ENCODE measurements at places on chromosomes 4 and X.

- no peak for DNase-seq
Observed at GRCh38 chrX:104195489-104196084, 29.3 kb downstream of the FAM199X start.

GRCh38 chr4:24117975-24118374 lies 228.1 kb upstream of the PPARGC1A start:
- DNase-seq = no peak

DNA sequence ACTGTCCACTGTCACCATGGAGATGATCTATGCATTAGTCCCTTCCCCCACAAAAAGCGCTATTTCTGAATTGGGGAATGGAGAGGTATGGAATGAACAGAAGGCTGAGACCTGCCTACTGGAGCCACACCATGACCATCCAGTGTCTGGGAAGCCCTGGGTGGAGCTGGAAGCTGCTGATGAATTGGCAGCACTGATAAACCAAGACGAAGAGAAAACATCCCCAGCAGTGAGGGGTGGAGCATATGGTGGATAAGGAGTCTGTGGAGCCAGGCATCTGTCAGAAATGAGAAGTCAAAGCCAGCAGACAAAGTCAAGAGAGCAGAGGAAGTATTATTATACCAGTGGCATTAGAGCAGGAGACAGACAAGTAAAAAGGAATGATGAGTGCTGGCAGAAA lies 13.2 kb downstream of the CC2D2A start:
- no peak for DNase-seq

GRCh38 chr4:8112036-8112576 lies 46.5 kb downstream of the ABLIM2 start:
- DNase-seq = peak; percentile 18

GRCh38 chr4:2337896-2338295 lies 76.0 kb upstream of the MXD4 start:
- DNase-seq = no peak

DNA sequence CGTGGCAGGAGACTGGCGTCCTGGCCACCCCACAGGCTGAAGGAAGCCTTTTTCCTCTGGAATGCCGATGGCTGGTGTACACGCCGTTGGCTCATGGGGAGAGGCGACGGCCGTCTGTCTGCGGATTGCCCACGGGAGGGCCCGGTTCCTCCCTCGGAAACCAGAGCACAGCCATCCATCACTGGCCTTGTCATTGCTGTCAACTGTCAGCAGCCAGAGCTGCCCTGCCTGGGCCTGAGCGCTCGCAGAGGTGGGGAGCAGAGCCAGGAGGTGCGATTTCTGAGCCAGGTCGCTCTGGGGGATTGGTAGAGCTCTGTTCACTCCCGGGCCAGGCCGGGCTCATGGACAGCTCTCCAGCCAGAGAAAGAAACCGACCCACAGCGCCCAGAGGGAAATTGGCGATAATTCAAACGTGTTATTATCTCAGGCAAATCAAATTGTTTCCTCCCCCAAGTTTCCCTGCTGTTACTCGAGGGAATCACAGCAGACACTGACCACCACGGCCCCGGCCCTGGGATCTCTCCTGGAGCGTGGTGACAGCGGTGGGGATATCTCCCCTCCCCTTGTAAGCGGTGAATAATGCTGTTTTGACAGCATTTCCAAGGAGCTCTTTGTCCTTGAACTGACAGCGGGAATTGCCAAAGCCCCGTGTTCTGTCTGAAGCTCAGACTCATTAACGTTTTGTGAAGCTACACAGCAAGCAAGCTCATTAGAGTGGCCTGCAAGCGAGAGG lies 220.9 kb upstream of the PSAPL1 start:
- no peak for DNase-seq

- DNase-seq = no peak
Observed at GRCh38 chr4:186689476-186689875, 34.2 kb downstream of the FAT1 start.

GRCh38 chrX:68675571-68675970 lies 28.1 kb downstream of the STARD8 start:
- no peak for DNase-seq

DNA sequence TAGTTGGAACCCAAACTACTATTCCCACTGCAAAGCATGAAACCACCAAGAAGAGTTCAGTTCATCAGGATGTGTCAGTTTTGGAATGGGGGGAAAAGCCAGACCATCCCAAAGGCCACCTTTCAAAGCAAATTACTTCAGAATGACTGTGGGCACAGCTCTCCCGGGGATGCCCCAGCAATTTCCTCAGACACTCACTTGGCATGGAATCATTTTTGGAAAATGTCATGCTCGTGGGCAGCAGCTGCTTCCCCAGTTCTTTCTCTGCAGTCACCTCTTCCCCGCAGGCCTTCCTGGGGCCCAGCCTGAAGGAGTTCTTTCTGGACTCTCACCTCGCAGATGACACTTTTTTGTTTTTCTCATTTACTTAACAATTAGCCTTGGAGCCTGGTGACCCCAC lies 350.3 kb downstream of the NR3C2 start:
- no peak for DNase-seq

DNA sequence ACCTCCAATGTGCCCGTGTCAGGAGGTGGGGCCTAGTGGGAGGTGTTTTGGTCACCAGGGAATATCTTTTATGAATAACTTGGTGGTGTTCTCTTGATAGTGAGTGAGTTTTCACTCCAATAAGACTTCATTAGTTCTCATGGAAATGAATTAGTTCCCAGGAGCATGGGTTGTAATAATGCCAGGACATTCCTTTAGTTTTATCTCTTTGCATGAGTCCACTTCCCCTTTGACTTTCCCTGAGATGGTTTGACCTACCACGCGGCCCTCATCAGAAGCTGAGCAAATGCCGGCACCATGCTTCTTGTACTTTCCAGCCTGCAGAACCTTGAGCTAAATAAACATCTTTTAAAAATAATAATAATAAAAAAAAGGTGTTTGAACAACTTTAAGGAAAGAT lies 112.9 kb upstream of the ACSL4 start:
- no peak for DNase-seq

DNA sequence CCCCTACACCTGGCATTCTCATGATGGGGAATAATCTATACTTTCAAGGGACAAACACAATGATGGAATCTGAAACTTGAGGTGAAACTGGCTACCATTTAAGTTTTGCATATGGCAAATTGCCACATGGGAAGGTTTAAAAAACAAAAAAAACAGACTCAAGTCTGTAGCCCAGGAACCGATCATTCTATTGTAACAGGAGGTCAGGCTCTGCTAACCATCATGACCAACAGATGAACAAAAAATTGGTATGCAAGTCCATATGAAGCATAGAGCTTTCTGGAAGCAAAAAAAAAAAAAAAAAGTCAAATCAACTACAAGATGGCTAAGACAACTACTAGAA lies 594.3 kb upstream of the DIPK2B start:
- DNase-seq = no peak

DNA sequence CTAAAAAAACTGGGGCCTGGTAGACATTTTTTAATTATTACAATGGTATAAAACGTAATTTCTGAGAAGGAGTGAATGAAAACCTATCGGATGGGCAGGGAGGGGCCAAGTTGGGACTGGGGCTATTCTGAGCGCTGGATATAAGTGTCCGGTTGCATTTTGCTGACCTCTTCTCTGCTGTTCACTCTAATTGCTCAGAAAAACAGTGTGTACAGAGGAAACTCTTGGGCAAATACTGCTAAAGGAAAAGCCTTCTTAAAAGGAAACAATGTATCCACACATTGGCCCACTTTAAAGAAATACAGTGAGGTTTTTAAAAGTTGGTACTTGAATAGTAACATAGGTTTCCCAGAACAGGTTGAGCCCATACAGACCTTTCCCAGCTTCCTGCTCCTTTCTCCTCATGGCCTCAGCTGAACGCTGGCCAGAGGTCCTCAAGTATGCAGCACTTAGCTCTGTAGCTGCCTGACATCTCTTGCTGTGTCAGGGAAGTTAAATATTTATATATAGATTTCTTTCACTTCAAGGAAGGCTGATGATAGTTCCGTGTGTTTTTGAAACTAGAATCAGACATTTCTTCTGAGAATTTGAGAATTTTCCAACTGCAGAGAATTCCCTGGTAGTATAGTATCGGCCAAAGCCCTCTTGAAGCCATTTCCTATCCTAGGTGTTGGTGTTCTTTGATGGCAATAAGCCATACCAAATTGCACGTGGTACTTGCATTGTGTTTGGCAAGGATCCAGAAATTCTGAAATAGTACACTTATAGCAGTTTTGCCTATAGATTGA lies 97.1 kb upstream of the SLC4A4 start:
- no peak for DNase-seq

- no peak for DNase-seq
Observed at GRCh38 chrX:135740681-135741149, 27.3 kb downstream of the CT45A1 start.

DNA sequence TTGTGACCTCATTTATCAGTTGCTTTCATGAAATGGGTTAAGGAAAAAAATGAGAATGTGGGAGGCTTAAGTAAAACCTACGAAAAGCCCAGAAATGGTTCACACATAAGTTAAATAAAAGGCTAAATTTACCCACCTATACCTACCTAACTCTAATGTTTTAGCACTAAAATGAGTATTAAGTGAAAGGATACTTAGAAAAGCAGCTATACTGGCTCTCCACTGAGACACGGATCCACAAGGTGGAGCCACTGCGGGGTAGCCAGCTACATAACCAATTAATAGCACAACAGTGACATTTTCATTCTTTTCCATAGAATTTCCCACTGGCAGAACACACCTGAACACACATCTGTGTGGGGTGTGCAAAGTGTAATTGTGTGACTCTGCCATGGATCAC lies 101.9 kb downstream of the MAML3 start:
- peak; percentile 39 for DNase-seq

DNA sequence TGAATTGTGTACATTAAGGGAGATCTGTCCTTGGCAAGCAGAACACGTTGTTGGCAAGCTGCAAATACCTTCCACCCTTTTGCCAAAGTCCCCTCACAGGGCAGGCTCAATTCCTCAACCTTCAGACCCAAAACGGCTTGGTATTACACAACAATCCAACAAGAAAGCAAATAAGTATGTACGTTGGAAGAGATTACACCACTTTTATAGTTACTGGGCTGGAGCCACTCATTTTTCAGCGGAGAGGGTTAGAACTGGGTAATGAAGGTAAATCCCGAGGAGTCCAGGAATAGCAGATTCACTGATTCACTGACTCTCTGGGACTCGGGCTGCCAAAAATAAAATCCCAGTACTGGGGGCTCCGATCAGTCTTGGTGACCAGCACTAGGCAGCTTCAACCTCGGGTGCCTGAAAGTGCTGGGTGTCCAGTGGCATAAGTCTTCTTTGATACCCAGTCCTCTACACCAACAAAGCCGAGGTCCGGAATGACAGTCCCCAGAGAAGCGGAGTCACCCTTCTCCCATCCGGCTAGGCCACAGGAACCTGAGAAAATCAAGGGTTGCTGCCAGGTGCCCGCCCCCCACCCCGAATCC lies 587 bp downstream of the TIMM8A start:
- DNase-seq = no peak

DNA sequence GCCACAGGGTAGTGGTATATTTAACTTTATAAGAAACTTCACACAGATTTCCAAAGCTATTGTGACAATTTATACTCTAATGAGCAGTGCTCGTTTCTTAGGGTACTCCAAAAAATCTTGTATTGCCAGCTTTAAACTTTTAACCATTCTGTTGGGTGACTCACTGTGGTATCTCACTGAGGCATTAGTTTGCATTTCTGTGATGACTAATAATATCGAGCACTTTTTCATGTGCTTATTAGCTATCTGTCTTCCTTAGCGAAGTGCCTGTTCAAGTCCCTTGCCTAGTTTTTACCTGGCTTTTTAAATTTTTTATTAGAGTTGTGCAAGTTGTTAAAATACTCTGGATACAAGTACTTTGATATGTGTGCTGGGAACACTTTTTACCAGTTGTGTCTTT lies 5.5 kb downstream of the PNMA3 start:
- DNase-seq = no peak

GRCh38 chr4:8319061-8319460 lies 49.5 kb downstream of the HTRA3 start:
- no peak for DNase-seq

- DNase-seq = no peak
Observed at GRCh38 chr4:8082517-8083055, 76.0 kb downstream of the ABLIM2 start.

DNA sequence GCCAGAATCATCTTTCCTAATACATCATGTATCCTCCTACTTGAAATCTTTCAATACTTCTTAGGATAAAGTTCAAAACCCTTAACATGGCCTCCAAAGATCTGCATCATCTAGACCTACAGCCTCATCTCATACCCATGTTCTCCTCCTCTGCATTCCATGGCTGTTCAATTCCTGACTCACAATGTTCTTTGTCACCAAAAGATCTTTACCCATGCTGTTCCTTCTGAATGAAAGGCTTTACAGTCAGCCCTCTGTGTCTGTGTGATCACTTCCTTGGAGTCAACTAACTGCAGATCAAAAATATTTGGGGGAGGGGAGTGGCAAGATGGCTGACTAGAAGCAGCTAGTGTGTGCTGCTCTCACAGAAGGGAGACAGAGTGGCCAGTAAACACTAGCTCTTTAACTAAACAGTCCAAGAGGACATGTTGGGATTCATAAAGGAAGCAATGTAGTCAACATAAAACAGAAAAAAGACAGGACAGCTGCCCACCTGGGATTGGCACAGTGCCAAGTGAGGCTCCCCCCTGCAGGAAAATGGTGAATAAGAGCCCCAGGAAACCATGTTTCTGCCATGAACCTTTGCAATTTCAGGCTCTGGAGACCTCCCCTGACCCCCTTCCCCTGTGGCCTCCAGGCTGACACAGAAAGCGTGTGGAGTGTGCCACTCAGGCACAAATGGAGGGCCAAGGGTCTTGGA lies 31.9 kb downstream of the CBR4 start:
- no peak for DNase-seq

DNA sequence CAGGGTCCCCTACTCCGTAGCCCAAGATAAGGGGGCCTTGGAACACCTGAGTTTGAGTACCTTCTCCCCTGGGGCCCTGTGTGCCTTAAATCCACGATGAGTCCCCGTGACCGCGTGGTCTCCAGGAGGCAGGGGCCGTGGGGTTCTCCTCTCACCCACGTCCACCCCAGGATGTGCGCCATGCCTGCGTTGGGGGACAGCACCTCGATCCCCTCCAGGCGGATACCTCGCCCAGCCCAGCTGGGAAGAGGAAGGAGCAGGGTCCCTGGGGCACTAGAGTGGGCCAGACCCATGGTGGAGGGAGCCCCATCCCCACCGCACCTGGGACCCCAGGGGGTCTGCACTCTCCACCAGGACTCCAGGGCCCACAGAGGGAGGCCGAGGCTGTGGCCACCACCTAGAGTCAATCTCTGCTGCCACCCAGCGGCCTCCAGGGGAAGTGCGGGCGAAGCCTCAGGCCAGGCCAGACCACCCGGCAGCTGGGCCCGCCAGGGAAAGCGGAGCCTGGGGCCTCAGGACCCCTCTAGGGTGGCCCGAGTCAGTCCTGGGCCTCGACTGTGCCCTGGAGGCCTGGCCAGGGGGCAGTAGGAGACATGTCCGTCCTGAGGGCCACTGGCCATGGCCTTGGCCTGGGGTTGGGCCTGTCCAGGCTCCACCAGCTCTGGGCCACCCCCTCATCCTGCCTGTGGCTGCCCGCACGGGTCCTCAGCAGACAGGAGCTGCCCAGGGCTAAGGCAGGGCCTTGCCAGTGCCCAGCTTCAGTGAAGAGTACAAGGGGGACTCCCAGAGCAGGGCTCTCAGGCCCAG lies 55.0 kb downstream of the FAM53A start:
- peak; percentile 27 for DNase-seq

- peak; percentile 55 for DNase-seq
Observed at GRCh38 chrX:115958687-115959359, 211.7 kb upstream of the AGTR2 start.

Data from NCI-H146 (cell line).